ENCODE measurements at places on chromosomes 5 and 9.

- no peak for DNase-seq
Measured at GRCh38 chr5:52041842-52042241, 658.6 kb downstream of the ISL1 start.

- no peak for DNase-seq
Measured at GRCh38 chr5:132378580-132378979, 9.1 kb downstream of the SLC22A5 start.

DNA sequence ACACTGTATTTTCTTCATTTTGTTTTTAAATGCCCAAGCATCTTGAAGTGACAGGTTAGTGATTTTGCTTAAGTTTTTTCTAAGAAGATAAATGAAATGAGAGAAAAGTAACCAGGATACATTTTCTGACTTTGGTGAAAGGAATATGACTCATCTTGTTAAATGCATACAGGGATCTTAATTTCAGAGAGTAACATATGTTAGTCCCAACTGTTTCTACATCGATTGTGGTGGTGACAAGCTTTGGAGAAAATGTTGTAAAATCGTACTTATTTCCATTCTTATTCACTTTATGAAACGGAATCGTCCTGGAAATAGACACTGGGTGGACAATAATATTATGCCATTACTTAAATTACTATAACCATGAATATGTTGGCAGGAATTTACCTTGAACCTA lies 107.5 kb downstream of the KCNN2 start:
- DNase-seq = no peak

GRCh38 chr5:71769287-71769686 lies 50.2 kb downstream of the CARTPT start:
- no peak for DNase-seq

- no peak for DNase-seq
Measured at GRCh38 chr5:88785746-88786565, 97.0 kb downstream of the MEF2C start.

DNA sequence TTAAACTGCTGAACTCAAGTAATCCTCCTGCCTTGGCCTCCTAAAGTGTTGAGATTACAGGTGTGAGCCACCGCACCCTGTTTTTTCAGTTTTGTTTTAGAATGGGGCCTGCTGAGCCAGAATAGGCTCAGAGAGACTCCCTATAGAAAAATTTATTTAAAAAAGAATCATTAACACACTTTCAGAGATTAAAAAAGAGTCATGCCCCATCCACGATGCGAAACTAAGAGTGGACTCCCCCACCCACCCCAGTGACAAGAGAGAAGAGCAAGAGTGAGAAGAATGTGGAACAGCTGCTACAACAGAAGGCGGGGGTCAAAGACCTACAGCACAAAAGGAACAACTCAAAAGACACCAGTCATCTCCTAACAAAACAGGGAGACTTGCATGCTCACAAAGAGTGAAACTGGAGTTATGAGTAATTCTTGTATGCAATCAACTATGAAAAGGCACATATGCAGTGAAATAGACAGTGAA lies 47.2 kb downstream of the GLDC start:
- no peak for DNase-seq

GRCh38 chr5:172453206-172453985 lies 929 bp downstream of the SH3PXD2B start:
- DNase-seq = no peak

- no peak for DNase-seq
Measured at GRCh38 chr9:19446361-19446861, 37.6 kb downstream of the ACER2 start.

- DNase-seq = no peak
Measured at GRCh38 chr9:127451608-127451857, 223 bp downstream of the LRSAM1 start.

DNA sequence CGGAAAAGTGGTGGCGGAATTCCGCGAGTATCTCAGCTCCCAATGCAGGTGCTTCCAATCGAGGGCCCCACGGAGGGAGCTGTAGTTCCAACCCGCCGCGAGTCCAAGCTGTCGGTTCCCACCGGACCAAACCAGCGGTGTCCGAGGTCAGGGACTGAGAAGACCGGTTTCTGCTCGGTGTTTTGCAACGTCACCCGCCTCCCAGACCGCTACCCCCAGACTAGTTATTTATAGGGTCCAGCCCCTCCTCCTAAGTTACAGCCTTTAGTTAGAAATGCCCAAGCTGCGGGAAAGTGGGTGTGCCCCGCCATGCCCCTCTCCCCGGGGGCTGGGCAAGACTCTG lies 677 bp upstream of the MYORG start:
- no peak for DNase-seq

- peak; percentile 47 for DNase-seq
Measured at GRCh38 chr9:100426530-100427365, at the start of gene MSANTD3. Gene MSANTD3 (plus strand): TSS chr9:100427143. CDS start chr9:100441939, 14,796 bp downstream.
